CD4-positive, alpha-beta T cell treated with Interleukin-1 beta for 1 hour (primary cell): ENCODE measurements at places on chromosomes 3 and 15.

DNA sequence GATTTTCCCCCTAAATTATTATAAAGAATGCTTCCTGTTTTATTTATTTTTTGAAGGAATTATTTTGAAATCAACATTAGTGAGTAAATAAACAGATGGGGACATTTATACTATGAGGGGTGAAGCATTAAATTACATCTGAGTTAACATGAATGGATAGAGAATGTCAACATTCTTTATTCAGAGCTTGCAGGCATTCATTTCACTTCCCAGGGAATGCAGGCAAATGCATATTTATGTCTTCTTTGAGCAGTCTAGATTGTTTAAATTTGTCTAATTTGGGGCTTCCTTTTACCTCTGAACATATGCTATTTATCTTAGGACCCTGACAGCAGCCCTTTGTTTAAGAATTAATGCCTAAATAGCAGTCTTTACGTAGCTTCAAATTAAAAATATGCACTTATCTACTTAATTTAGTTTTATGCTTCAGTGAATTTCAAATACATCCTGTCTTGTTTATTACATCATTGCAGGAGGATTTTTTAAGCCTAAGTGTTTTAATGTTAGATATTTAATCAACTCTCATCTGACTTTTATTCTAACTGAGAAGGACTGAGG, 630.5 kb upstream of the LMCD1 start:
- no peak for DNase-seq

GRCh38 chr3:54283470-54283869, 161.1 kb downstream of the CACNA2D3 start:
- no peak for DNase-seq

DNA sequence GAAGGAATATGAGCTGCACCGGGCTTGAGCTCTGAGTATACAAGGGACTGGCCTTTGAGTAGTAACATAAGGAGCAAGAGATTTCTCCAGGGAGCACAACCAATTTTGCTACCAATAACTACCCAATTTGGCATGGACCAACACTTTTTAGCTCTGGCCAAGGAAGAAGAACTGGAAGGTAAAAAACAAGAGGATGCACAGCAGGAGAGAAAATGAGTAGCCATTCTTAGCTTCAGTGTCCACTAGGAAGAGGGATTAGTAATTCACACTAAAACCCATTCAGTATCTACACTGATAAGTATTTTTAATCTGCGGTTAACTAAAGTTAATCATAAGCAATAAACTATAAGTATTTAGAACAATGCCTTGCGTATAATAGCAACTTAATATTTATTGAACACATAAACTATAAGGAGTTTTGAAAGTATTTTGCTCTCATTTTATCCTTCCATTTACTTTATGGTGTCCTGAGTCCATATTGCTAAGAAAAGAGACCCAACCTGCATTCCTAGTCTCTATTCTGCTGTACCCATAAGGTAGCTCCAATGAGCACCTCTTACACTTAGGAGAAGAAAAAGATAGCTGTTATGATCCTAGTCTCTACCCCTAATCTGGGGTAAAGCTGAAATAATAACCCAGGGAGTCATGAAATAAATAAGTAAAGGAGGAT, 268.9 kb downstream of the IGSF11 start:
- no peak for DNase-seq

GRCh38 chr3:189567322-189567721, 63.9 kb upstream of the TP63 start:
- DNase-seq = no peak

- DNase-seq = no peak
Measured at GRCh38 chr3:150315721-150316120, 92.4 kb upstream of the TSC22D2 start.

- DNase-seq = no peak
Measured at GRCh38 chr3:77590191-77590590, 550.3 kb downstream of the ROBO2 start.
